ENCODE measurements at places on chromosomes 4 and X.

DNA sequence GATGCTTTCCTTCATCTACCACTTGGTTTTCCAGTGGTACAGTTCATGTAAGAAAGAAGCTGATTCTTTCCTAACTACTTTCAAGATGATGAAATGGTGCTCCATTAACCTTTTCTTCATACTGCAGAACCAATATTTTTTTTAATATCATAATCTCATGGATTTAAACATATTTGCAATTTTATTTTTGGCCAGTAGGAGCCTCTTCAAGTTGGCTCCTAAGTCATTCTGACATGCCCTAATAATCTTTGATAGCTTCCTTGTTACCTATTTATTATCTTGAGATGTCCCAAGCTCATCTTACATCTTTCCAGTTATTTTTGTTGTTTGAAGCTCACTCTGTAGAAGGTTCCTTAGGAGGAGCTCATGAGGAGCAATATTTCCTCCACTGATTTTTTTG is 170.2 kb downstream of the APBB2 start:
- no peak for DNase-seq

DNA sequence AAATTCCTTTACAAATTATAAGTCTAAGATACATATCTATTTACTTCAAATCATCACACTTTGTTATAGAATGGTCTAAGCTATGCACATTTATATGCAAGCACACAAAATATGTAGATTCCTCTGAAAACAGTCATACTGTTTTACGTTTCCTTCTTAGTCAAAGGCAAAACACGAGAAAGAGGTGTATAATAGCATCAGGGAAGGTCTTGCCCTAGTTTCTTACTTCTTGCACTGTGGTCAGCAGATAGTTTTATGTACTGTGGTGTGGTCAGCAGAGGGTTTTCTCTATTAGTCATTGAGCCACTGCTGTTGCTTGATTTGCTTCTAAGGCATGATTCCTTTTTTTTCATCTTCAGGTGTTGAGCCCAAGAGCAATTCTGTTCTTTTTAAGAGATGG is 117.7 kb downstream of the ADAM29 start:
- DNase-seq = peak; percentile 69

DNA sequence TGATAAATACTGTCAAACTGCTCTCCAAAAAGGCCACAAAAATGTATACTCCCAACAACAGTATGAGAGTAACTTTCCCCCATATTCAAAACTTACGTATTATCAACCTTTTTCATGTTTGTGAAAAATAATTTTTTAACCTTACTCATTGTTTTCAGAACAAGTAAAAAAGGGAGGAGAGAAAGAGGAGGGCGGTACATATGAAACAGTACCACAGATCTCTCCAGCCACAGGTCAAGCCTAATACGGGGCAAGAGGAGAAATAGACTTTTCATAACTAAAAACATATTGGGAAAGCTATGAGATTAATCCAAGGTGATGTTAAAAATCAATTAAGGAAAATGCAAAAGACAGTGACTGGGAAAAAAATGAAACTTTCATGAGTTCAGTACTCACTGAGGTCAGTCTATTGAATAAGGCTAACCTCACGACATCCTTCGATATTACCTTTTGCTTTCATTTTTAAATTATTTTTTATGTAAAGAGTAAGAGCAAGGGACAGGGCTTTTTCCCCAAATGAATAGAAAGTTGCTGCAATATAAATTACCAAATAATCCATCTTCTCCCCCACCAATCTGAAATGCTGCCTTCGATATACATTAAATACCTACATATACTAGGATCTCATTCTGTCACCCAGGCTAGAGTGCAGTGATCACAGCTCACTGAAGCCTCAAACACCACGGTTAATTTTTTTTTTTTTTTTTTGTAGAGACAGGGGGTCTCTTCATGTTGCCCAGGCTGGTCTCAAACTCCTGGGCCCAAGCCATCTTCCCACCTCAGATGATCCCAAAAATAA is 25.3 kb downstream of the FBXW7 start:
- no peak for DNase-seq

- no peak for DNase-seq
These were observed 1.5 kb downstream of the STARD8 start for GRCh38 chrX:68648960-68649359.

GRCh38 chr4:90145319-90145718 is 18.1 kb downstream of the CCSER1 start:
- DNase-seq = no peak

DNA sequence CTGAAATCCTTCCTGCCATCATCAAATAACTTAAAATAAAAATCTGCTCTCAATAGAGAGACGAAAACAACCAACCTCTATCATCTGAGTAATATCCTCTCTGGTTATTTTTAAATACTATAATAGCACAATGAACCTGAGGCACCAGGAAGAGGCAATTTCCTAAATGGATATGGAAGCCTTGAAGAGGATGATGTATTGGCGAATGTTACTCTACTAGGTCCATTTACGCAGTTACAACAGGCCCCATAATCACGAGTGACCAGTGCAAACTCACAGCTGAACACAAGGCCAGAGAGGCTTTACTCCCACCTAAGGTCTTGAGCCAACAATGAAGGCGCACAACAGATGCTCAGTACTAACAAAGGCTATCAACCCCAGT is 678.8 kb upstream of the NR3C2 start:
- DNase-seq = no peak
